ENCODE measurements at places on chromosomes 16 and 17. TPM values are rescaled to one million over a fixed set of nuclear protein-coding genes. Genes with fewer than 3 reads are reported as not detected.
A peak's percentile ranks its signal among the peaks of the same experiment; 100 is the strongest.

GRCh38 chr16:30371248-30371816 is 1.0 kb upstream of the TBC1D10B start:
- DNase-seq = no peak

DNA sequence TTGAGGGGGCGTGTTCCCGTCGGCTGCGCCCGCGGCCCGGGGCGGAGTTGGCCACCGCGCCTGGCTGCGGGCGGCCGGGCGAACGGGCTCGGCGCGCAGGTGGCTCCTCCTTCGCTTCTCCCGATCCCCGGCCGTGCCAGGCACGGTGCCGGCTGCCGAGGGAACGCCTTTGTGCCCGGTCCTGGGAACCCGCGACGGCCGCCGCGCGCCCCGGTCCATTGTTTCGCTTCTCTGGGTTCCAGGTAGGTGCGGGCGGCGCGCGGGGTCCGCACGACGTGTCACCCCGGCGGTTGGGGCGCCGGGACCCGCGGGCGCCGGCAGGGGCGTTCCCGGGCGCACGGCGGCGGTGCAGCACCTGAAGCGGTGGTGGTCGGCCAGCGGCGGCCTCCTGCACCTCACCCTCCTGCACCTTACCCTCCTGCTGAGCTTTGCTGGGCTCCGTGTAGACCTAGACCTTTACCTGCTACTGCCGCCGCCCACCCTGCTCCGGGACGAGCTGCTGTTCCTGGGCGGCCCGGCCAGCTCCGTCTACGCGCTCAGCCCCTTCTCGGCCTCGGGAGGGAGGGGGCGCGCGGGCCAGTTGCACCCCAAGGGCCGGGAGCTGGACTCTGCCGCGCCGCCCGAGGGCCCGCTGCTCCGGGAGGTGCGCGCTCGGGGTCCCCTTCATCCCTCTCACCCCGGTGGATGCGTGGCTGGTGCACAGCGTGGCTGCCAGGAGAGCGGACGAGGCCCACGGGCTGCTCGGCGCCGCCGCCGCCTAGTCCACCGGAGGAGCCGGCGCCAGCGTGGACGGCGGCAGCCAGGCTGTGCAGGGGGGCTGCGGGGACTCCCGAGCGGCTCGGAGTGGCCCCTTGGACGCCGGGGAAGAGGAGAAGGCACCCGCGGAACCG is 99.9 kb downstream of the EFCAB13 start:
- peak; percentile 81 for DNase-seq

Gene TBC1D3C
- total RNA-seq = 0.03 TPM

DNA sequence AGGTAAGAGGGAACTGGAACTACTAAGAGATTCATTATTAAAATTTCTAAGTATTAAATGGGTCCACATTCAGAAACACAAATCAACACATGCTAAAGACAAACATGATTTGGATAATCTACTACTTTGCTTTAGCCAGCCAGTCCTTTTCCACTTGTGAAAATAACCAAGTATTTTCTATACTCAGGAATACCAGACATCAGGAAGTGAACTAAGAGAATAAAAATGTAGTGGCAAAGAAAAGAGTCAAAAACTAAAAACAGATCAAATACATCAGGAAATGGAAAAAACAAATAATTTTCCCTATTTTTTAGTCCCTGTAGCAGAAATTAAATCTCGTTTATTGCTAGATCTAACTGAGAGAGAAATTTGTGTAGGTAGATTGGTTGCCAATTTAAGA is 78.0 kb downstream of the MYO1D start:
- DNase-seq = no peak

Gene ALOX12
- 0.63 TPM for total RNA-seq

Gene CHST5
- total RNA-seq = 0.90 TPM

- peak; percentile 100 for DNase-seq
Observed at GRCh38 chr17:44308320-44308818, at the start of gene RUNDC3A. RUNDC3A (plus strand) TSS chr17:44308601; CDS start chr17:44308833, 232 bp downstream.

DNA sequence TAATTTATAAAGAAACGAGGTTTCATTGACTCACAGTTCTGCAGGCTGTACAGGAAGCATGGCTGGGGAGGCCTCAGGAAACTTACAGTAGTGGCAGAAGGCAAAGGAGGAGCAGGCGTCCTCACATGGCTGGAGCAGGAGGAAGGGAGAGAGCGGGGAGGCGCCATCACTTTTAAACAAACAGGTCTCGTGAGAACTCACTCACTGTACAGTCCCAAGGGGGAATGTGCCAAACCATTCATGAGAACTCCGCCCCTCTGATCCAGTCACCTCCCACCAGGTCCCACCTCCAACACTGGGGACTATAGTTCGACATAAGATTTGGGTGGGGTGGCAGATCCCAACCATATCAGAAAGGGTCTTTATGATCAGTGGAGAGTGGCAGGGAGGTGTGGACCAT is 392.4 kb upstream of the TNRC6C start:
- DNase-seq = no peak

Gene EPOP
- total RNA-seq = 6.2 TPM

DNA sequence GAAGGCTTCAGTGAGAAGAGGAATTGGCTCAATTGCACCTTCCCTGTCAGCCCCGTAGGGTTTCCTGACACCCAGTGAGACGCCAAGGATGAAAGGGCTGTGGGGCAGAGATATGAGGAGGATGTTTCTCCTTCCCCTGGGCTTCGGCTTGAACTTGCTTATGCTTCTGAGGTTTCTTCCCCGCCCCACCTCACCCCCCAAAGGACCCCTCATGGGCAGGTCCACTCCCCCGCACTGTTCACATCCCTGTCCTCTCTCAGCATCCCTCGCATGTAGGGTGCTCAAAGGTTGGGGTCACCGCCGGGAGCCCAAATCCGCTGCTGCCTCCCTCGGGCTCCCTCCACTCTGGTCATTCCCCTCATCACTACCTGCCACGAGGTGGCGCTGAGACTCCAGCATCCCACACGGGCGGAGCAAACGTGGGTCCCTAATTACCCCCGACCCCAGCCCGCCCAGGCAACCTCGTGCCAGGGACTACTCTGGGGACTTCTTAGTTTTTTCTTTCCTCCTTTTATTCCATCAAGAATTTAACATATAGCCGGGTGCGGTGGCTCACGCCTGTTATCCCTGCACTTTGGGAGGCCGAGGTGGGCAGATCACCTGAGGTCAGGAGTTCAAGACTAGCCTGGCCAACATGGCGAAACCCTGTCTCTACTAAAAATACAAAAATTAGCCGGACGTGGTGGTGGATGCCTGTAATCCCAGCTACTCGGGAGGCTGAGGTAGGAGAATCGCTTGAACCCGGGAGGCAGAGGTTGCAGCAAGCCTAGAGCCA is 3.3 kb upstream of the TRARG1 start:
- DNase-seq = peak; percentile 95

- no peak for DNase-seq
Observed at GRCh38 chr17:83196024-83196365, 116.6 kb downstream of the METRNL start.

- DNase-seq = no peak
Observed at GRCh38 chr17:10041287-10041612, 136.2 kb upstream of the RCVRN start.

GRCh38 chr16:29854520-29855100 is 8.4 kb downstream of the CDIPT start:
- no peak for DNase-seq

GRCh38 chr16:58284469-58284868 is 10.4 kb downstream of the PRSS54 start:
- DNase-seq = no peak

DNA sequence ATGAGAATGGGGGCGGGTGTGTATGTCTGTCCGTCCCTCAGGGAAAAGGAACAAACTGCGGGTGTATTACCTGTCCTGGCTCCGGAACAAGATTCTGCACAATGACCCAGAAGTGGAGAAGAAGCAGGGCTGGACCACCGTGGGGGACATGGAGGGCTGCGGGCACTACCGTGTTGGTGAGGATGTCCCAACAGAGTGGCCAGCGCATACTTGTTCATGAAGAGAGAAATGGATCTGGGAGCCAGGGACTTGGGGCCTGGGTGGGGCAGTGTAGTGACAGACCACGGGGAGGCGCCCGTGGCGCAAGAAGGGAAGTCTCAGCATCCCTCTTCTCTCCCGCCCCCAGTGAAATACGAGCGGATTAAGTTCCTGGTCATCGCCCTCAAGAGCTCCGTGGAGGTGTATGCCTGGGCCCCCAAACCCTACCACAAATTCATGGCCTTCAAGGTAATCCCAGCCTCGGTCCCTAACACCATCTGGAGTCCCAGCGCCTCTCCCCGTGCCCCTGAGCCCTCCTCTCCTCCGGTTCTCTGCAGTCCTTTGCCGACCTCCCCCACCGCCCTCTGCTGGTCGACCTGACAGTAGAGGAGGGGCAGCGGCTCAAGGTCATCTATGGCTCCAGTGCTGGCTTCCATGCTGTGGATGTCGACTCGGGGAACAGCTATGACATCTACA is 3.5 kb upstream of the C17orf107 start:
- DNase-seq = peak; percentile 91

Gene DNAI2
- total RNA-seq = not detected

DNA sequence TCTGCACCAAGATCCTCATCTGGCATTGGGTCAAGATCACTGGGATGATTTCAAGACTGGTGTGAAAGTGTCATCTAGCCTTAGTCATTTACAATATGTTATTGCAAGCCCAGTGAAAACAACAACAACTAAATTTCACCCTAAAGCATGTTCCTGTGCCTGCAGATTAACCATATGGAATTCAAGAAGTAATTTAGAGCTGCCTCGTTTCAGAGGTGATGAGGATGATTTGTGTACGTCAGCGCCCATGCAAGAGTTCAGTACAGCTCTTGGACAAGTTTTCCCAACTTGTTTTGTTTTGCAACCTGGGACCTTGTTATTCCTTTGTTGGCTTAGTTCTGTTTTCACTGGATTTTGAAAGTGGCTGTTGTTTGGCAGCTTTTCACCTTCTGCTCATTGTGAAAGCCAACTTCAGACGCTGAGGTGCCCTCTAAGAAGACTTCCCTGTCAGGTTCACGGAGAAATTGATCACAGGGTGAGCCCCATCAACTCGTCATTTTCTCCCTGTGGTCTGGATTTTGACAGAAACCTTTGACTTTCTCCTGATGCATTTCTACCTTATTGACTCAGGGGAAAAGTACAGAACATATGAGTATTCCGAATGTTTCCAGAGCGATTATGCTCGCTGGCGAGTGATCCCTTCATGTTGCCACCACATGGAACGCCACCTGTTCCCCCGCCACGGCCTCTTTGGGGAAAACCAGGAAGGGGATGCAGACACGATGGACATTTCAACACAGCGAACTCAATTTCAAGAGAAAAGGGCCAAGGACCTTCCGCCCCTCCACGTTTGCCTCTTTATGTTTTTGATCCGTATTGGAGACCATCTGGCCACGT is 85.6 kb downstream of the FOXL1 start:
- no peak for DNase-seq

DNA sequence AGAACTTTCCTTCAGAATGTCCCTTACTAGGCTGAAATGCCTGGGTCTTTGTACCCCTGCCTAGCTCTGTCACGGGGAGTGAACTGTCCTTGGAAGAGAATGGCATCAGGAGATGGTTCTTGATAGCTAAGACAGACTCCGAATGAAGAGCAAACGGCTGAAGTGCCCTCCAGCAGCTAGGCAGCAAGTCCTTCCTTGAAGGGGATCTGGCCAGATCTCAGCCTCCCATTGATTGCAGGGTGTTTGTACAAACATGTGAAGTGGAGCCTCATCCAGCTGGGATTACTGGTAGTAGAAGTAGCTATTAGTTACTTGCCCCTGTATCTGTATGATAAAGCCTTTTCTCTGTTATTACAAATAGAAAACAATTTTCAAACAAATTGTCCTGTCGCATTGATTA is 30.9 kb downstream of the LRRC36 start:
- DNase-seq = no peak

GRCh38 chr17:72622661-72623433 is 469.6 kb downstream of the SLC39A11 start:
- DNase-seq = no peak

DNA sequence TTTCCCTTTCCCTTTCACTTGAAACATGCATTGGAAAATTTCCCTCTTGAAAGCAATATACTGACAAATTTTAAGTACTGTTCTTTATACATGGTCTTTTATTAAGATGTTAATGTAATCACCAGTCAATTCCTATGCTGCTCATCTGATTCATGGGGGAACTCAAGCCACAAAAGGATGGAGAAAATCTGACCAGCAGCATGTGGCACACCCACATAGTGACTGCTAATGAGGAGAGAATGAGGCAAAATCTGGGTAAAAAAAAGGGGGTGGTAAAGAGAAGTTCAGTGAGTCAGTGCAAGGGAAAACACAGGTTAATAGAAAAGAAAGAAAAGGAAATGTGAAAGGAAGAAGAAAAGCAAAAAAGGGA is 11.3 kb downstream of the RFFL start:
- no peak for DNase-seq
